ENCODE measurements at places on chromosomes 7 and 10. TPM values are rescaled to one million over a fixed set of nuclear protein-coding genes. Genes with fewer than 3 reads are reported as not detected.

The SPDYE16 gene
- total RNA-seq, result 0.12 TPM

The STAG3 gene
- 1.00 TPM for total RNA-seq

The GPR26 gene
- total RNA-seq, result not detected

The ANKRD30A gene
- total RNA-seq, result not detected

The GSTO2 gene
- total RNA-seq, result 1.7 TPM

The ZPBP gene
- total RNA-seq, result not detected

The CACNB2 gene
- total RNA-seq, result 0.33 TPM

The SPOCK2 gene
- 0.11 TPM for total RNA-seq

The ODAD2 gene
- 3.5 TPM for total RNA-seq

The SUN3 gene
- total RNA-seq, result not detected

The TEX36 gene
- total RNA-seq, result not detected

The SMNDC1 gene
- total RNA-seq, result 12.5 TPM

The AKR1D1 gene
- total RNA-seq, result not detected

The GFRA1 gene
- total RNA-seq, result not detected

The LMTK2 gene
- 8.3 TPM for total RNA-seq

The PRRT4 gene
- total RNA-seq, result under 0.01 TPM

The PON2 gene
- total RNA-seq, result 49.4 TPM

The SPDYE5 gene
- 0.12 TPM for total RNA-seq

The HABP2 gene
- total RNA-seq, result not detected

The RAPGEF5 gene
- 0.75 TPM for total RNA-seq

The SFMBT2 gene
- 3.5 TPM for total RNA-seq

The AP1S1 gene
- total RNA-seq, result 201 TPM

The STAM gene
- 25.4 TPM for total RNA-seq

The C10orf62 gene
- 0.11 TPM for total RNA-seq

The MYOF gene
- 346 TPM for total RNA-seq

The MAGI2 gene
- 29.1 TPM for total RNA-seq

The HMX3 gene
- total RNA-seq, result not detected

The HOXA13 gene
- total RNA-seq, result 14.9 TPM

Data from uterine smooth muscle cell (primary cell).